ENCODE measurements at places on chromosomes 7 and 10. TPM values are rescaled to one million over a fixed set of nuclear protein-coding genes. Genes with fewer than 3 reads are reported as not detected.

DNA sequence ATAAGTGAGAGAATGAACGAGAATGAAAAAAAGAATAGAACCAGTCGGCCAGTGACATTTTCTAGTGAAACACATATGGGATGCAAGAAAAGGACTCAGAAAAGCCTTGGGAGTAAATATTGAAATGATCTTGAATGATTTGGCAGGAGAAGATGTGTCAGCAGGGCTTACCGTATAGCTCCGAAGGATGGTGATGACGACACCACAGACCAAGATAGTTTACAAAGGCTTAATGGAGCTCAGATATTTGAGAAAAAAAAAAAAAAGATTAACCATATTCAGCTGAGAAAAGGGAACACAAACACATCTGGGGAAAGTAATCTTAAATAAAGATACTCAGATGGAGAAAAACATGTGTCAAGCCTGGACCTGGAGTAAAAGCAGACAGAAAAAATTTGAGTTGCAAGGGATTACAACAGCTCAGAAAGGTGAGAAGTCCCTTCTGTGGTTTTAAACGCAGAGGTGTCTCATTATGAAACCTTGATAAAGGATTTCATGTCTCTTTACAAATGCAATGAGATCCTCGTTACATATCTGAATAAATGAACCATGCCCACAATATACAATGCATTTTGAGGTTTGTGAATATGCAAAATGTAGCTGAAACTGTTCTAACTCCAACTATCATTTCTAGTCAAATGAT lies 36.0 kb downstream of the DNAJB9 start:
- no peak for DNase-seq

- DNase-seq: no peak
These were observed 87.6 kb downstream of the VSTM2A start for GRCh38 chr7:54629771-54630170.

DNA sequence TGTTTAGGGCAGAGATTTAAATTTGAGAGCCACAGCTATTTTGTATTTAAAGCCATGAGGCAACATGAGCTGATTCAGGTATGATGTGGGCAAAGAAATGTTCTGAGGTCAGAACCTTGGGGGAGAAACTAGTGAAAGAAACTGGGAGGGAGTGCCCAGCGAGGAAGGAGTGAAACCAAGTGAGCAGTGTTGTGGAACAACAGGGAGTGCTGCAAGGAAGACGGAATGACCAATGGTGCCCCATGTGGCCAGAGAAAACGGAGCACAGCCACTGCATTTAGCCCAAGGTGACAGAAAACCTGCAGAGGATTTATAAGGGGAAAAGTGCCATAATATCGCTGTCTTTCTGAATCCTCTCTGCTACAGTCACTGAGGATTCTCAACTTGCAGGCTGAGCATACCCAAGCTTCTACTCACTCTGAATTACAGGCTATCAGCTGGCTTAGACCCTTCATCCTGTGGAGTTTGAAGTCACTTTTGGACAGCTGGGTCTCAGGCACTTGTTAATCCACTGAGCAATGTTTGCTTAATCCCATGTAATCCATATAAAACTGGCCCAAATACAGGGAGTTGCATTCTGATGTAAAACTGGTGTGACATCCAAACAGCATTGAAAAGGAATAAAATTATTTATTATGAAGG lies 777.3 kb downstream of the CCSER2 start:
- DNase-seq: no peak

- no peak for DNase-seq
These were observed 677 bp downstream of the TSPAN14 start for GRCh38 chr10:80454513-80455460.

DNA sequence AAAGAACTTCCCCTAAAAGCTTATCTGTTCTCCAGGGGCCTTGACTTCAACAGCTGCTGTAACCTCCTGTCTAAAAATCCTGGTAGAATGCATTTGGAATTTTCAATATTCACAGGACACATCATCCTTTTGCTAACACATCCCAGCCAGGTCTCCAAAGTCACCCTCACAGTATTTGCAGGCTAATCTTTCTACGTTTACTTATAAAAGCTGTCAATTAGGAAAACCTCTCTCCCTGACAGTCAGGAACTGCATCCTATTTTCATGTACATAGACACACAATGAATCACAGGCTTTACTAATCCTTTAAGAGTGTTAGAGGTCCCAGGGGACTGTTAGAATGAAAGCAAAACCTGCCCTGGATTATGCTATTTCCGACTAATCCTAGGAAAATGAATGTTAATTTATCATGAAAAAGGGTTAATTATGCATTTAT lies 102.2 kb downstream of the GFRA1 start:
- no peak for DNase-seq

GRCh38 chr10:33773253-33773573 lies 438.7 kb upstream of the NRP1 start:
- no peak for DNase-seq

GRCh38 chr7:76310102-76310957 lies 7.9 kb downstream of the HSPB1 start:
- no peak for DNase-seq

GRCh38 chr7:151869109-151869428 lies 7.8 kb downstream of the PRKAG2 start:
- no peak for DNase-seq

DNA sequence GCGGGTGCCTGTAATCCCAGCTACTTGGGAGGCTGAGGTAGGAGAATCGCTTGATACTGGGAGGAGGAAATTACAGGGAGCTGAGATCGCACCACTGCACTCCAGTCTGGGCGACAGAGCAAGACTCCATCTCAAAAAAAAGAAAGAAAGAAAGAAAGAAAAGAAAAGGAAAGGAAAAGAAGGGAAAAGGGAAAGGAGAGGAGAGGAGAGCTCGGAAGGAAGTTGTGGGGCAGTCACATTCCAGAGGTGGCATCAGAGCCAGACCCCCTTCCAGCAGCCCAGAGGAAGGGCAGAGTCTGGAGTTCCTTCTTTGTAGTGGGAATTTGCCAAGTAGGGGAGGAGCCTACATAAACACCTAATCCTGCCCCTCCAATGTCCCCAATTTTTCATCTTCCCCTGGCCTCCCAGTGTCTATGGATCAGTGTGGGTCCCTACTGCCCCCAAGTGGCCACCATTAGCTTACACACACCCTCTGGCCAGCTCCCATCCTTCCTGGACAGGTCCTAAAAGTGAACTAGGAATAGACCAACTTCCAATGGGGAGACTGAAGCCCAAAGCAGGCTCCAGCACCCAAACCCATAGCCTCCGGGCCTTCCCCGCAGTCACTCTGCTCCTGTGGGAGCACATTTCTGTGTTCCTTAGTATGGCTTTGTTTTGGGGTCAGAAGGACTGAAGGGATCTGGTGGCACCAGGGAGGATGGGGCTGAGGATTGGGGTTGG lies 39.6 kb upstream of the HSPB1 start:
- DNase-seq: no peak

DNA sequence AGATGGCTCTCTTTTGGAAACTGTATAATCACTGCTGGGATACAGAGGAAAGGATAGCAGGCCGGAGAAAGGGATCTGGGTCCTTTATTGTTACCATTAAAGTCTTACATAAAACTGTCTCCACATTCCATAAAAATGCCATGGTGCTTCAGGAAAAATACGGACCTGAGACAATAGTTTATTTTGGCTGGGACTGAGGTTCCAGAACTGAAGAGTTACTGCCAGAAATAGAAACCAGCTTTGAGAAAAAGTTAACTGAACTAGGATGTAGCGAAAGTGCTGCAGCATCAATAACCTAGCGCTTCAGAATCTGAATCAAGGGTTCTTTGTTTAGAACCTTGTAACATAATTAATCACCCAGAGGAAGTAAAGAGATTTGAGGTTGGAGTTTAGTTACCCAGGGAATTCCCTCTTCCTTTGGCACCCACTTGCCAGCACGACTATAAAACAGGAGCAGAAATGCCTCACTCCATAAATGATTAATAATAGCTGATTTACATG lies 38.0 kb downstream of the MEOX2 start:
- no peak for DNase-seq

DNA sequence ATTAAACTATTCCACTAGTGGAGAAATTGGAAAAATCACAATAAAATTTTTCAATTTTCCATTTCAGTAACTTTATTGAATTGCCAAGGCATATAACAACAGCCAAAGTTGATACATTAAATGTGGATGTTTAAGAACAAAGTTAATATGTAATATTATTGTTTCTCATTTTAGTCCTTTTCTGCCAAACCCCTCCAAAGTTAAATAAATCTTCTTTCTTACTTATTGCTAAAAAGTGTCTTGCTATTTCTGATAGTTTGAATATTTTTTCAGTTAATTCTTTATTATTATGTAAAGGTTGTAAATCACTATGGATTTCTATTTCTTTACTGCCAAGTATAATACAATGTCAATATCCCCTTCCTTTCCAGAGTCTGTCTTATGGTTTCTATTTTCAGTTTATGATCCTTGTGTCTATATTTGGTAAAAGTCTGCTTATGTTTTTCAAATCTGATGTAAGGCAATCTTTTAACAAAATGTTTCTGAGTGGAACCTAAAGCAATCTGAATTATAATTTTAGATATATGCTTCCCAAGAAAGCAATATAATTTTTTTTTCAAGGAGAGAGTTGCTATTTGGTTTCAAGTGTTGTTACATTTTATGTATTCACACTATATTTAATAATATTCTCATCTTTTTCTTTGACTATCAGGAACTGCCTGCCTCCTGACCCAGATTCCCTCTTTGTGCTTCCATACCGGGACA lies 80.3 kb upstream of the RHOBTB1 start:
- DNase-seq: no peak

DNA sequence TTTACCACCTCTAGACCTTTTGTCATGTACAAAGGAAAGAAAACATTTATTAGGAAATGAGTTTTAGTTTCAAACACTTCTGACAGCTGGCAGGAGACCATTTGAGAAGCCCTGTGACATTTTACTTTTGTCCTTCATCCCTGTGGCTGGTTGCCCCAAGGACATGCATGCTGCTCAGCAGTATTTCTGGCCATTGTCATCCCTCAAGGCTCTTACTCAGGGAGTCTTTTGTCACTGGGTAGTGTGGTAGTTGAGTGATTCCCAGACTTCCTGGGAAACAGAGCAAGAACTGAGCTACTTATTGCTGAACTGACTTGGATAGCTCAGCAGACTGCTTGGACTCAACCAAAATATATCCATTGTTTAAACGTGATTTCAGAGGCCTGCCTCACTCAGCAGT lies 142.8 kb downstream of the LRRC4 start:
- no peak for DNase-seq

DNA sequence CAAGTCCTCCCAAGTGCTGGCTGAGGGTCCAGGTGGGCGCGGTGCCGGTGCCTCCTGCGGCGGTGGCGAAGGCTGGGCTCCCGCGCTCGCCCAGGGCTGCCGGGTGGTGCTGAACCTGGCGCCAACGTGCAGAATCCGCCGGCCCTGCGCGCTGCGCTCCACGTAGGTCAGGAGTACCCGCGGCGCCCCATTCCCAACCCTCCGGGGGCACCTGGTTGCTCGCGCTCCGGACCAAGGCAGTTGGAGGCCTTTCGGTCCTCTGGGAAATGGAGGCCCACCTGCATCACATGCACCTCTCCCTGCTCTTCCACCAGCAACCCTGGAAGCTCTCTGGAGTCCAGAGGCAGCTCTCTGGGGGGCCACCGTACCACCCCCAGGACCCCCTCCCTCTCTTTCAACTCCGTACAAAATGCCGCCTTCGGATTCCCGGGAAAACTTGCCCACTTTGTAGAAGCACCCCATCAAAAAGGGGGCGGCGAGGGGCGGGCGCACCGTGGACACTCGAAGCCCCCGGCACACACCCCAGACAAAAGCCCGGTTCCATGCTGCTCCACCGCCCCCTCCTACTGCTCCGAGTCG lies 745 bp downstream of the SLC16A9 start:
- no peak for DNase-seq

ZFYVE27 gene
- 41.7 TPM for total RNA-seq

RBP3 gene
- not detected for total RNA-seq

KCNMA1 gene
- total RNA-seq: not detected

HEPACAM2 gene
- not detected for total RNA-seq

SVOPL gene
- not detected for total RNA-seq

CNTNAP2 gene
- not detected for total RNA-seq

FAM241B gene
- 10.2 TPM for total RNA-seq

NPC1L1 gene
- total RNA-seq: not detected

Measured in activated T-helper 1 cell treated with anti-CD3 and anti-CD28 coated beads, Interleukin-12 subunit alpha, Interleukin-12 subunit beta, Interleukin-2, Interleukin-4 antibody, amounts not matched to agents 30 ng/mL and 10 ng/mL and 1 ng/mL, durations not matched to agents 14 hours and 24 hours and 36 hours (primary cell).